CD4-positive, alpha-beta T cell treated with Interleukin-1 beta for 1 hour (primary cell): ENCODE measurements at places on chromosomes 6 and 20.

DNA sequence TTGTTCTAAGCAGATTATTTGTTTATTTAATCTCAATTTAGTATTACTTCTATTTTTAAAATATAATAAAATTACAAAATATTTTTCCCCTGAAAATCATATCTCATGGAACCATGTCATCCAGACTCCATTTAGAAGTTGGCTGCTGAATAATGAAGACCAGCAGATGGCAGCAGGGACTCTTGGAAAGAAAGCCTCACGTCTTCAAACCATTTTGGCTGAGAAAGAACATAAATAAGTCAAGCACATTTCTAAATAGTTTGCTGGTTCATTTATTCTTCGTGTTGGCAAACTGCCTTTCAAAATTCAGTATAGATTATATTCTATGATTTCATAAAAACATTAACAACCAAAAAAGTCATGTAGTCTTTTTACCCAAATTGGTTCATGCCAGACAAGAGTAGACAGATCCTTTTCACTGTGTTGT lies 71.7 kb downstream of the RCAN2 start:
- no peak for DNase-seq

DNA sequence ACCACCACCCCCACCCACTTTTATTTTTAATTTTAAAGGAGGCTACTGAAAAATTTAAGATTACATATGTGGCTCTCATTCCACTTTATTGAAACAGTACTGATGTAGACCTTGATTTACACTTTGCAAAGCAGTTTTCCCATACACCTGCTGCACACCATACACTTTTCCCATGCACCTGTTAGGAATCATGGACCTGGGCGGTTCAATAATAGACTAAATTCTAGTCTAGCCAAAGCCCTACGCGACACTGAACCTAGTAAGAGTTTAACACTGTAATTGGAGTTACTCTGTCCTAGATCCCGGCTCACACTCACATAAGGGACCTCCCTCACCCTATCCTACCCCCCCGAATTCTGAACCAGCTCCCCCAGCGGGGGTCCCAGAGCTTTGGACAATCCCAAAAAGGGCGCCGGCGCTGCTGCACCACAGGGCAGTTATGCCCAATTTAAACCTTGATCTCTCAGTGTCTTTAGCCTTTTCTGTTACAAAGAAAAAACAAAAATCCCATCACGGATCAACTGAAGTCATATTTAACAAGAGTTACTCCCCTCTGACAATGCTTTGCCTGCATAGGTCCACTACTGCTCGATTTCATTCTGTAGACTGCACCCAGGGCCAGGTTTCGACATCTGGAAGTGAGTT lies 2.4 kb upstream of the GCLC start:
- no peak for DNase-seq

DNA sequence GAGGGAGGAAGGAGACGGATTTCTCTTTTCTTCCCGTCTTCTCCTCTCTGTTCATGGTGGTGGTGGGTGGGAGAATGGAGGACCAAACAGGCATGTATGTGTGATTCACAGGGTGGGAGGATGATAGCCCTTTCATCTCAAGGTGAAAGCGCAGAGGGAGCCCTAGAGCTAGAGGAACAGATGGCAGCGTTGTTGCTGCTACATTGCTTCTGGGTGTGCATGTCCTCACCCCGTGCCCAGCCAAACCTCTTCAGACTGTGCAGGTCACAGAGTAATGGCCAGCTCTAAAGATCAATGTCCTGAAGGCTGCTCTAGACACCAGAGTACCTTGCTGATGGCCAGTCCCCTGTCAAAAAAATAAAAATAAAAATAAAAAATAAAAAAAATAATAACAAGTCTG lies 301.8 kb downstream of the TBC1D7 start:
- no peak for DNase-seq

DNA sequence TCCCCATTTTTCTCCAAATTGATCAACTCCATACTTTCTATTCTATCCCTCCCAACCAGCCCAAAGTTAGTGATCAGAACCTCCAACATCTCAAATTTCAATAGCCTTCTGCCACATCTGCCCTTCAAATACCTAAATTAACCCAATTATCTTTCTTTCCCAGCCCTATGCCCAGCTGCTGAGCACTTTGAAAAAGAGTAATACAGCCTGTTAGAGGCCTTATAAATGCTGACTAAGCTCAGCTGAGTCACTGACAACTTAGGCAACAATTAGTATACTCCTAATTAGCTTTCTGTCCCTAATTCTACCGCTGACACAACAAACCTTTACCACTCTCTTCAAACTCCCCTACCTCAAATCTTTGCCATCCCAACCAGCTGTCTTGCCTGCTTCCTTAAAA lies 23.5 kb downstream of the RUNX2 start:
- DNase-seq: no peak
